ENCODE measurements at places on chromosomes 5 and 9.
A peak's percentile ranks its signal among the peaks of the same experiment; 100 is the strongest.

DNA sequence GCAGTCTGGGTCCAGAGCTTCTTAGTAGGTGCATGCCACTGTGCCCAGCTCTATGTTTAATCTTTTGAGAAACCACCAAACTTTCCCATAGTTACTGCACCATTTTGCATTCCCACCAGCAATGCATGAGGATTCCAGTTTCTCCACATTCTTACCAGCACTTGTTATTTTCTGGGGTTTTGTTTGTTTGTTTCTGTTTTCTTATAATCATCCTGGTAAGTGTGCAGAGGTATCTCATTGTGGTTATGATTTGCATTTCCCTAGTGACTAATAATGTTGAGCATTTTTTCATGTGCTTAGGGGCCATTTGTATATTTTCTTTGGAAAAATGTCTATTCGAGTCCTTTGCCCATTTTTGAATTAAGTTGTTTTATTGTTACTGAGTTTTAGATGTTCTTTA, 11.4 kb downstream of the FOXE1 start:
- no peak for DNase-seq

GRCh38 chr9:18821788-18822187, 211.2 kb downstream of the SAXO1 start:
- no peak for DNase-seq

DNA sequence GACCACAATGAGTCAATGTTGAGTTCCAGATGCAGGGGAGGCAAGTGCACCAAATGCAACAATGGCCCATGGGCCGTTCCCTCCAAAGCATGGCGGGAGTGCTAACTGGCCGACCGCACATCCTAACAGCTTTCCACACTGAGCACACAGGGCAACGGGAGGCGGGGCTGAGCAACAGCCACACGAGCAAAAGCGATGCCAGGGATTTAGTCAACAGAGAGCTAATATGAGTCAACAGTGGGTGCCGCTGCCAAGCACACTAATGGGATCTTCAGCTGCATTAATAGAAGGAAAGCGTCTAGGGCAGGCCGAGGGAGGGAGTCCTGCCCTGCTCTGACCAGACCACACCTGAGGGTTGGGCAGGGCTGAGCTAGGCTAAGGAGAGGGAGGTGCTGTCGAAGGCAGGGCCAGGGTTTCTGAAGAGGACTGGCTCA, 4.6 kb downstream of the EPB41L4B start:
- DNase-seq = no peak

DNA sequence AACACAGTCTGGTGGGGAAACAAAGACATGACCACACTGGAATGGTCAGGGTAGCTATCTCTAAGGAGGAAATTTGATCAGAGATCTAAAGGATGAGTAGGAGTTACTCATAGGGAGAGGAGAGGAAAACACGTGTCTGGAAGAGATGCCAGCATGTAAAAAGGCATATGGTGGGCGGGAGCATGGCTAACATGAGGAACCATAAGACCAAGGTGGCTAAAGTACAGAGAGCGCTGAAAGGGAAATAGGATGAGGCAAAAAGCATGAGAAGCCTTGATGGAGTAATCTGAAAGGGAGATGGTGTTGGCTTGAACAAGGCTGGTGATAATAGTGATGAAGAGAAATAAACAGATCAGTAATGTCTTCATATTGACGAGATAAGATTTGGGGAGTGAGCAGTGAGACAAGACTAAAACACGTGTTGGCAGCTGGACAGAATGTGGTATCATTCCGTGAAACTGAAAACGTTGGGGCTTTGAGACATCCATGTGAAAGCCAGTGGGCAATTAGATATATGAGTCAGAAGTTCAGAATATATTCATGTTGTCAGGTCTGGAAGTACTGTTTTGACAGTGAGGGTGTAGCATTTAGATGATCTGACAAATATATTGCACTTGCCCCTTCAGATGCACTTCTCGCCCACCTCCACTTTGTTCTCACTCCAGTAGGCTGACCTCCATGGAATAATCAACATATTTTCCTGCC, 209.1 kb upstream of the KCNN2 start:
- no peak for DNase-seq

DNA sequence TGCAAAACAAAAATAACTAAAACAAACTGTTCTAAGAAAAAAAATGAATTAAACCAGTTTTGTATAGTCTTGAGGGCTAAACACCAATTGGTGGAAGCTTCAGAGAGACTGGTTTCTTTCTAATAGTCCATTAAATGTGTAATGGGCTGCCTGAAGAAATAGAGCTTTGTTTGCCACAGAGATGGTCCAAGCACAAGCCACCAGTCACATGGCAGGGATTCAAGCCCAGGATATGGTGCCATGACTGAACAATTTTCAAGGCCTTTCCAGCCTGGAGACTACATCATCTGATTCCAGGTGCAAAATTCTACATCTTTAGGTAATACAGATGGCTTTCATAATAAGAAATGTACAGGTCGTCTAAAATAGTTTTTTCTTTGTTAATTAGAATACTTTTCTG, 355.3 kb downstream of the NR2F1-AS1 start:
- DNase-seq = no peak

- DNase-seq = no peak
Measured at GRCh38 chr5:38764937-38765391, 80.8 kb upstream of the OSMR start.

DNA sequence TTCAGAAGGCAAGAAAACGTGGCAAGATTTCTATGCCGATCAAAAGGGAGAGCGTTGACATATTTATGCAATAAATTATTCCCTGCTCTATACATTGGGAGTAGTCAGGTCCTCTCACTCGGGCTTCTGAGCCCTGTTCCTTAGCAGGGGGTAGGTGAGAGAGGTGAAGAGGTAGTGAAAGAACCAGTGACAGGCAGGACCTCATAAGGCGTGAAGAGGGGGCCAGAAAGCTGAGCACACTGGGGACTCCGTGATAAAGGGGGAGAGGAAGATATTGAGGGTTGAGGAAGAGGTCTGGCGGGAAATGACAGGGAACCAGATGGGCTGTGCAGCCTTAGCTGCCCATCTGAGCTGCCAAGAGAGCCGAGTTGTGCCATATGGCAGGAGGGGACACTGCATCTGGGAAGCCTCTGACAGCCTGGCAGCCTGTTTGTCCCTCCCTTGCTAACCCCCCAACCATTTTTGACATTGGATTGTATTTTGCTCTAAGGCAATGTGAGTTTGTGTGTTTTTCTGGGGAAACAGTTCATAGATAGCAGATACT, 782 bp upstream of the CDC20B start:
- DNase-seq = peak; percentile 2

DNA sequence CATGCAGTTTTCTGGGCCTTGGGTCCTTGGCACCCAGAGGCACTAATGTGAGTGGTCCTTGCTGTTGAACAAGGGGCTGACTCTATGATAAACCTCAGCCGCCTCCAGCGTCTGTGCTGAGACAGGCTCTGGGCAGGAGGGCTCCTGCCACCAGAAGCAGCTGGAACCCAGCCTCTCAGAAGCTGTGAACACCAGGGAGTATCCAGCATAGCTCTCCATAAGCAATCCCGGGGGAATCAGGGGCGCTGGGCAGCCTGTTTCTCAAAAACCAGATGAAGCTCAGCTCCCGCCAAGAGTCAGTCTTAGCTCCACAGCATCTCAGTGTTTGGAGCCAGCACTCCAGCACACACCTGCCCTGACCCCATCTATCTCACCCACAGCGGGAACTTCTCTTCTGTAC, 170.2 kb downstream of the HSPA4 start:
- no peak for DNase-seq

GRCh38 chr9:97563458-97564135, 62.1 kb downstream of the TMOD1 start:
- DNase-seq = no peak

DNA sequence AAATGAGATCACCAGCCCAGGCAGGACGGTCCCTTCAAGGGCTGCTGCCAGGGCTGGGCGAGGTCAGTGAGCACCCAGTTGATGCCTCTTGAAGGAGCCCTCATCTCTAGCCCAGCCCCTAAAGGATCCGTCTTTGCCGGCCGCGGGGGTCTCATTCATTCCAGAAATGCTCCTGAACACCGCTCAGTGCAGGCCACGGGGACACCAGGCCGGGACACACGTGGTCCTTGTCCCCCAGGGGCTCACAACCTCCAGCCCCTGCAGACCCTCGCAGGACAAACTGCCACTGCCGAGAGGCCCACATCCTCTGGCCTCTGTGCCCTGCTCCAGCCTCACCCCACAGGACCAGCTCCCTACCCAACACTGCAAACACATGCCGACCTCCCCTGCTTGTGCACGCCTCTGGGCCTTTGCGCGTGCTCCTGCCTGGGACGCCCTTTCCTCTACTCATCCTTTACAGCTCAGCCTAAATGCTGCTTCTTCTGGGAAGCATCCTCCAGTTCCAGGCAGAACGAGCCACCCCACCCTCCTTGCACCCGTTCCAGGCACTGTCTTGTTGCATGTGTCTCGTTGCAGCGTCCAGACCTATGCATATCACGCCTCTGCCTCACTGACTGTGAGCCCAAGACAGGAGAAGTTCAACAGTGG, 10.3 kb upstream of the LAMC3 start:
- no peak for DNase-seq

DNA sequence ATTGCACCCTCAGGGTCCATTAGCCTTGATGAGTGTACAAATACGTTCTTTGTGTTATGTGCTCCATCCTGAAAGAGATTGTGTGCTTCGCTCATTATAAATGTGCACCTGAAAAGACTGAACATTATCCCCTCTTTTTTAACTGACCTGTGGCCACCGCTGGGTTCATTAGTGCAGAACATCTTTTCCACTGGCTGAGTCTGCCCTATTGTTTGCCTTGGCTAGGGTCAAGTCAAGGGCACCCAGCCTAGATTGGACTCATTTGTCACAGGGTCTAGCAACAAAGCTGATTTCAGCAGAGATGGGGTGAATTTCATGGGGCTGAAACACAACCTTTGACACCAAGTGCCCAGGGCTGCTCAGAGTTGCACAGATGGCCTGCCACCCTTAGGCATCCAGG, 764.1 kb upstream of the ARRDC3 start:
- no peak for DNase-seq

DNA sequence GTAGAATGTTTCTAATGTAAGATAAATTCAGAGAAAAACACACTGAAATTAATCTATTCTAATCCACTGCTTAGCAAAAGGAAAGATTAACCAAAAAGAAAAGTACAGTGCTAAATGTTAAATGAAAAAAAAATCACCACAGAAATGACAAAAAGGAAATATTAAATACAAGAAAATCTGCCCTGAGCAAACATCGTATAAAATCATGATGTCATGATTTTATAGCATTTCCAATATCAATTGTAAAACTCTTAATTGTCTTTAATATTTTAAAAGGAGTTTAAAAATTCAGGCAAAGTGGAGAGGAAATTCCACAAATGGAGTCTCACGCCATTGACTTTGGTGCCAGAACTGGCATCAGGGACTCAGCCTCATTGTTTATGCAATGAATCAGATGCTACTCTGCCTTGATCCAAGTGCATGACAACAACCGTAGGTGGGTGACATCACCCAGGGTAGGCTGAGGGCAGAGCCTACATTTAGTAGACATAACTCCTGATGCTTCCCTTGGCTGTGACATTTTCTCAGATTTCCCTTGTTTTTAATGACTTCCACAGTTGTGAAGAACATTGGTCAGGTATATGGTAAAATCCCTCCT, 696.8 kb downstream of the SEMA5A start:
- no peak for DNase-seq

DNA sequence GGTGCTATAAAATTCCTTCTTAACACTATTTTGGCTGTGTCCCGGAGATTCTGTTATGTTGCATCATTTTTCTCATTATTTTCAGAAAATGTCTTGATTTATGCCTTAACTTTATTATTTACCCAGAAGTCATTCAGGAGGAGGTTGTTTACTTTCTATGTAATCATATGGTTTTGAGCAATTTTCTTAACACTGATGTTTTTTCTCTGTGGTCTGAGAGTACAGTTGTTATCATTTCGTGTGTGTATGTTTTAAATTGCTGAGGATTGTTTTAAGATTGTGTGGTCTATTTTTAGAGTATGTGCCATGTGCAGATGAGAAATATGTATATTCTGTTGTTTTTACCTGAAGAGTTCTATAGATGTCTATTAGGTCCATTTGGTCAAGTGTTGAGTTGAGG, 498.1 kb upstream of the ZNF608 start:
- no peak for DNase-seq
